ENCODE measurements at places on chromosomes 7 and 10.

GRCh38 chr7:23960361-23960760 is 250.3 kb downstream of the STK31 start:
- DNase-seq = no peak

DNA sequence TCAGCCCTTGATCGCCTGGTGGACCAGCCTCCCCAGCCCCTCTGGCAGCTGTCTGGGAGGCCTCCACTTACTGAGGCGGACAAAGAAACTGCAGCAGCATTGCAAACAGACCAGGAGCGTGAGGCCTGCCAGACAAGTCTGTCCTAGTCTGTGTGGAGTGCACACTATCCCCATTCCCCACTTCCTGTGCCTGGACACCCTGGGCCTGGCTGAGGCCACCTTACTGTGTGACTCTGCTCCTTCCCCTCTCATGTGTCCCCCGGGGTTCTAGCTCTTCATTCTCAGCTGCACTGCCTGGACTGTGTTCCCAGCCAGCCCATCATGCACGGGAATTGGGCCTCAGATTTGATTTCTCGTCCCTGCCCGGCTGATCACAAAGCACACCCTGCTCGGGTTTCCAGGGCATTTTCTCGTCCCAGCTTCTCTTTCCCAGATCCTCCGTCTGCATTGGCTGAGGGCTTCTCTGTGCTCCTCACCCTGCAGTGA is 16.7 kb upstream of the C10orf90 start:
- no peak for DNase-seq

DNA sequence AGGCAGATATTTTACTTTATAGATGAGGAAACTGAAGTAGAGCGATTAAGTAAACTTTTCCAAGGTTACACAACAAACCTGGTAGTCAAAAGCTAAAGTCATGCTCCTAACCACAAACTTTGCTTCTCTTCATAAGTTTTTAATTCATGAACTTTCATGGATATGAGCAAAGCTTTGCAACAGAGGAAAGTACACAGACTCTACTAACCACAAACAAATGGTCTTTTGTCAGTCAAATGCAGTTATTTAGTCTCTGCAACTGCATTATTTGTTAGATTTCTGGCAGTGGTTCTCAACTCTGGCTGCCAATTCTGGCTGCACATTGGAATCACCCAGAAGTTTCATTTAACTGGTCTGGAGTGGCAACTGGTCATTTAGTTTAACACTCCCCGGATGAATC is 140.6 kb upstream of the TMEM168 start:
- DNase-seq = no peak

- DNase-seq = no peak
Observed at GRCh38 chr7:139479620-139480019, 3.9 kb downstream of the KLRG2 start.

GRCh38 chr7:116871061-116871700 is 8.8 kb downstream of the CAPZA2 start:
- DNase-seq = no peak

- DNase-seq = no peak
Observed at GRCh38 chr7:138350701-138351357, 109.2 kb upstream of the TRIM24 start.

- DNase-seq = no peak
Observed at GRCh38 chr7:587767-588166, 68.1 kb upstream of the PDGFA start.

DNA sequence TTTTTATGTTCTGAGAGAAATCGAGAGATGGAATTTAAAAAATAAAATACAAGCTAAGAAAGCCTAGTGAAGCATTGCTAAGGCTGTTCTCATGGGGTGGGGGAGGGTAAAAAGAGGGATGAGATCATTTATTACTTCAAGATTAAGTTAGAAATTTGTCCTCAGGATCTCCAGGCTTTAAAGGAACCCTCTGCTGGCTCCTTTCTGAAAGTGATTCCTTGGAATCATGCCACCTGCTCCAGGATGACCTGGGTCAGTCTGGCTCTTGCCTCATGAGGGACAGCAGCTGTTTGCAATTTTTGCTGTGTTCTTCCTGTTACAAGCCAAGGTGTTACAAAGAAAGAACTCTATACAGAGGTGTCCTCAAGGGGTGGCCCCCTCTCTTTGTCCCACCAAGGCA is 69.8 kb downstream of the CDK1 start:
- DNase-seq = no peak

DNA sequence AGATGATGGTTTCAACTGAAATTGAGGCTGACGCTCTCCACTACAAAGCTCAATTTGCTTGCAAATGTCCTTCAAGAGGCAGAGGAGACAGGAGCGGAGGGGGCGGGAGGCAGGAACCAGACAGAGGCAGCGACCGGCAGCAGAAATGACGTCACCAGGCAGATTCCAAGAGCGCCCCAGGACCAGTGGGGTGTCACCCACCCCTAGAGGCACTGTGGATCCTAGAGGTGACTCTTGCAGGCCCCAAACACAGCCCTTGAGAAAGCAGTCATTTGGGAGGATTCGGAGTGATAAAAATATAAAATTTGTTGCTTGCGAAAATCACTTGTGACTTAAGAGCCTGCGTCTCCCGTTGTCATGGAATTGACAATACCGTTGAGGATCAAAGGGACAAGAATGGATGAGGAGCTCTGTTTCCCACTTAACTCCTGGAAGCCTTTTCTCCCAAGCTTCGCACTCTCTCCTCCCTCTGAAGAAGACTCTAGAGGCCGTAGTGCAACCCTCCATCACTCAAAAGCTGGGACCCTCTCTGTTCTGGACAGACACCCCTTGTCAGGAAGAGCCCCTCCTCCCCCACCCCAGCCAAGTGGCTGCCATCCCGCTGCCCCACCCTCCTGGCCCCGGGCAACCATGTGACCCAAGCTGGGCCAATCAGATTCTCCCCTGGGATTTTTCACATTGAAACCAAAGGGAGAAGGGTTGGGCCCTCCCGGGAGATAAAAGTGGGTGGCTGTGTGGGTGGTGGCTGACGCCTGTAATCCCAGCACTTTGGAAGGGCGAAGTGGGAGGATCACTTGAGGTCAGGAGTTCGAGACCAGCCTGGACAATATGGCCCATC is 16.3 kb upstream of the SLC29A4 start:
- DNase-seq = no peak

- no peak for DNase-seq
Observed at GRCh38 chr10:133072196-133072595, 15.5 kb upstream of the ADGRA1 start.

- no peak for DNase-seq
Observed at GRCh38 chr7:68865351-68866199, 732.7 kb upstream of the AUTS2 start.

DNA sequence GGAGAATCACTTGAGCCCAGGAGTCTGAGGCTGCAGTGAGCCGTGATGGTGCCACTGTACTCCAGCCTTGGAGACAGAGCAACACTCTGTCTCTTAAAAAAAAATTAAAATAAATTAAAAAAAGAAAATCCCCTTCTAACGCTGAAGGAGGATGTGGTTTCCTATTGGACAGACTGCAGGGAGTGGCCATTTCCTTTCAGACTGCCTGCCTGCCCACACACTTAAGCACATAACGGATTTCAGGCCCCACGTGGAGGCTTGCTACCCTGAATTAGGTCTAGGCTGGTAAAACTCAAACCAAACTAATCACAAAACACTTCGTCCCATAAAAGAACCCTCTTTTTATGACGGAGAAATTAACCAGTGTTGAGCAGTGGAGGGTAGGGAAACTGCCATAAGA is 34.0 kb downstream of the GATA3 start:
- DNase-seq = no peak

DNA sequence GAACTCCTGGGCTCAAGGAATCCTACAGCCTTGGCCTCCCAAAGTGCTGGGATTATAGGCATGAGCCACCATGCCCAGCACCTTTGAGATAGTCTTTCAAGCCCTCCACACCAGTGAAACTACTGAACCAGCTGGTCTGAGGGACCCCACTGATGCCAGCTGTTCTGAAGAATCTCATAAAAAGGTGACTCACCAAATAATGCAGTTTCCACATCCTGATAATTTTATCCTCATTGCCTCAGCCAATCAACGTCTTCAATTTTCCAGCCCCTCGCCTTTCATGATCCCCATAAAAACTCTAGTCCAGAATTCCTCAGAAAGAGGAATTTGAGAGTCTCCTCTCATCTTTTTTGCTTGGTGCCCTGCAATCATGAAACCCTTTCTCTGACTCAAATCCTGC is 1691.6 kb upstream of the LRRTM3 start:
- no peak for DNase-seq

- DNase-seq = no peak
Observed at GRCh38 chr10:127033216-127034033, 128.2 kb downstream of the DOCK1 start.

DNA sequence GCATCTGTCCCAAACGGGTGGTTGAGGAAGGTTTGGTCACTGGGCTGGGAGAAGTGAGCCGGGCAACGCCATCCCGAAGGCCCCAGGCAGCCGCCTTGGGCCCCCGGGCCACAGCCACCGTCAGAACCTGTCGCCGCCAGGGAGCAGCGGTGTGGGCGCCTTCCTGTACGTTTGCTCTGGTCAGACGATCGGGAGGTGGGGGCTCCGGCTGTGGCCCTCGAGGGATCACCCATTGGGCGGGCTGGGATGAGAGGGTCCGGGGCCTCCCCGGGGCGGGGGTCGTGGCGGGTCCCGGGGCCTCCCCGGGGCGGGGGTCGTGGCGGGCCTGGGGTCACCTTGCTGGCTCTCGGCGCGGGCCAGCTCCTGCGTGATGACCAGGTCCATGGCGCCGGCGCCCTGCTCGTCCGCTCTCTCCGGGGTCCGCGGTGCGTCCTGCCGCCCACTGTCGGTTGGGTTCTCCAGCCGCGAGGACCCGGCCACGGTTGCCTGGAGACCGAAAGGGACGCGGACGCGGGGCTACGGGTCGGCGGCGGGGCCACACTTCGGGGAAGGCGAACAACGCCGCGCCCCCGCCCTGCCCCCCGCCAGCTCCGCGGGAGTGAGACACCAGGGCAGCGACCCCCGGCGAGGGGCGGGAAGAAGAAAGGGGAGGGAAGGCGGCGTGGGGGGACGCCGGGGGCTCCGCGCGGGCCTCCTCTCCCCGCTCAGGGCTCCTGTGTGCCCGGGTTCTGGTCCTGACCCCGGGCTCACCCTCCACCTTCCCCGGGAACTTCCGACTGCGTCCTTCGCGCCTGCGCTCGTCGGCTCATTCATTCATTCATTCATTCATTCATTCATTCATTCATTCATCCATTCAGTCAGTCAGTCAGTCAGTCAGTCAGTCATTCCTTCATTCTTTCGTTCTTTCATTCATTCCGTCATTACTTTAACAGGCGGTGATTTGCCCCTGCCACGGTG is at the start of gene CFAP46:
Gene CFAP46 (minus strand): TSS at position 470 of the 957 bp plus-strand sequence. CDS start 86 bp downstream, at position 384.
- no peak for DNase-seq

DNA sequence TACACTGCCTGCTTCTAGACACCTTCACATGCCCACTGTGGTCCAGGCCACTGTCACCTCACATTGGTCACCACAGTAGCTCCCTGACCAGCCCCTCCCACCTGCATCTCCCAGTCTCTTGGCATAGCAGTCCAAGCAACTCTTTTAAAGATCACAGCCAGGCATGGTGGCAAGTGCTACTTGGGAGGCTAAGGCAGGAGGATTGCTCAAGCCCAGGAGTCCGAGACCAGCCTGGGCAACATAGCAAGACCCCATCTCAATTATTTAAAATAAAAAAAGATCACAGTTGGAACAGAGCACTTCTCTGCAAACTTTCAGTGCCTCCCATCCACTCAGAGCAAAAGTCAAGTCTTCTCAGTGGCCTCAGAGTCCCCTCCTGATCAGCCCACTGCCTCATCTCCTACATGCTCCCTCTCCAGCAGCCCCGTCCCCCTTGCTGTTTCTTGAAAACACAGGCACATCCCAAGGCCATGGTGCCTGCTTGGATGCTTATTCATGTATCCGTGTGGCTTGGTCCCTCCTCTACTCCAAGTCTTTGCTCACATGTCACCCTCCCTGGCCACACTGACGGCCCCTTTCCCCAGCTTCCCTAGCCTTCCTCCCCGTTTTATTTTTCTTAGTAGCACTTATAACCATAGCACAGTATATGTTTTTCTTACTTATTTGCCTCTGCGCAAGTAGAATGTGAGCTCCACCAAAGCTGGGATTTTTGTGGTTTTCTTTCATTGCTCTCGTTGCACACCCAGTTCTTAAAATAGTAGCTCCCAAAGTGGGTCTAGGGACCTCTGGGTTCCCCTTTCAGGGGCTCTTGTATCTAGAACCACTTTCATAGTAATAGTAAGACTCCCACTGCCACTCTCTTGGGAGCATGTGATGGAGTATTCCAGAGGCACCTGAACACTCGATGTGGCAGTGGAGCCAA is 19.5 kb downstream of the TSPAN15 start:
- no peak for DNase-seq

GRCh38 chr7:48365010-48365409 is 193.8 kb downstream of the ABCA13 start:
- DNase-seq = no peak

DNA sequence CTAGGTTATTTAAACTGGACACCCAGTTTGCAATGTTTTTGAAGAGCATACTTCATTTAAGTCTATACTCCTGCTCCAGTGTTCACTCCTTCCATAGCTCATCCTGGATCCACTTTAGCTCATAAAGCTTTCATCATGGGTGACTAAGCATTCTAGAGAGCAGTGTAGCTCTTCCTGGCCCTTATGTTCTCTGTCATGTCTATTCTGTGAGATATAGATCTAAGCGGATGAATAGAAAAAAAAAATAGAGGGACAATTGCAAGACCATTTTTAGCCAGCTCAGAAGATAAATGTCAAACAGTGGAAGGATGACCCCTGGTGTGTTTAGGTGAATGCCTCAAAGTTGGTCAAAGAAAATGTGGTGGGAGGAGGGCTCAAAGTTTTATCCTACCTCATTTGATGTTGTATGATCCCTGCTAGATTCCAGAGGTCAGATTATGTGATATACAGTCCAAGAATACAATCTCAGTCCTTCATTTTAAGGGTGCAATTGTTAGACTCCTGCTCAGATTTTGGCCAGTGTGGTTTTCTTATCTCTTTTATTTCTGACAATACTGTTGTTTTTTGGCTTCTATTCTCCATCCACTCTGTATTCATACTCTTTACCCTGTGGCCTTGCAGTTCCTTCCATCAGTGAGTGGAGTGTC is 7.5 kb upstream of the HECW1 start:
- DNase-seq = no peak

- DNase-seq = no peak
Observed at GRCh38 chr10:78545756-78546155, 512.1 kb downstream of the RPS24 start.
